ENCODE measurements at places on chromosomes 3 and 15.

DNA sequence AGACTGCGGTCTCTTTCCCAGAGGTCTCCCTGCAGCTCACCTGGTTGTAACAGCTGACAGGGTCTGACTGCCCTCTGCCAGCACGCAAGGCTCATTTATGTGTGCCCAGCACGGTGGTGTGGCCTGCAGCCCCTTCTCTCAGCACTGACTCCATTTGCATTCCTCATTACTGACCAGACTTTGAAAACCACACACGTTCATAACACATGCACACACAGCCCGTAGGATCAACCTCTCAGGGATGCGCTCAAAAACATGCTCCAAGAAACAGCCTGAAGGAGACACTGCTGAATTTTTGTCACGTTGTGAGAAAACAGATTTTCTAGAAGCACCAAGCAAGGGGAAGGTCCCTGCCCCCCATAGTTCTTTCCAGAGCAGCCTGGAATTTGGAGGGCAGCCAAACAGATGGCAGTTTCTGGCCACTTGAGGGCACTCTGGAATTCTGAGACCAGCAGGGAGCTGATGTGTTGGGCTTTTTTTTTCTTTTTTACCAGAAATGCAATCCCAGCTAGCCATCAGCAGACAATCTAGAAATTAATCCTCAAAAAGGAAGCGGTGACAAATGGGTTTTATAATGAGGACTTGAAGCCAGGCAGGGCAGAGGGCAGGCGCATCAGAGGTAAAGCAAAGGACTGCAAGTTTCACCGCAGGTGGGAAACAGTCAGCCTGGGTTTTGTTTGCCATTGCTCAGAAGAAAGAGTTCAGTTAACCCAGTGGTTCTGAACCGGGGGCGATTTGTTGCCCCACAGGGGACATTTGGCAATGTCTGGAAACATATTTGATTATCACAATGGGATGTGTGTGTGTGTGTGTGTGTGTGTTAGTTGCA lies 170.5 kb upstream of the PROK2 start:
- DNase-seq = peak; percentile 79

DNA sequence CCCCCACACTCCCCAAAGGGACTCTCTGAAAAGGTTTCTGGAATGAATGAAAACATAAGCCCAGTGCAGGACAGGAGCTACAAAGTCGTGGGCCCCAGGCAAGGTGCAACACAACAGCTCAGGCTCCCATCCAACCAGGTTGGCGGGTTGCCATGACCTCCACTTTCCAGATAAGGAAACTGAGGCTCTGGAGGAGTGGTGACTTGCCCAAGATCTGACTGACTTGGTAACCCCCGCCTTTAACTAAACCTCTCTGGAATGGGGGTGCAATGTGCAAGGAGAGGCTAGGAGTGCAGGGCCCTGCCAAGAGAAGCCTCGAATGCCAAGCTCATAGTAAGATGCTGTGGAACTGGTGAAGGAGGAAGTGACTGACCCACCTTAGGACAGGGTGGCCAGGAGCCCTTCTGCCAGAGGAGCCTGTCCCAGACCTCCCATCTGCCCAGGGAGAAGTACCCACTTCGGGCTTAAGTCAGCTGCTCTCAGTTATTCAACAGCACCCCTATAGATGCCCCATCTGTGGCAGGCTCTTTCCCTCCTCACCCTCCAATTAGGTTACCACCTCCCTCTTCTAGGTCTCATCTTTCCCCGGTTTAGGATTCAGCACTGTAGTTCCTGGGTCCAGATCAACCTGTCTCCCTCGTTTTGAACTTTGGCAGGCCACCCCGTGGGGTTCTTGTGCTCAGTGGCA lies 553 bp upstream of the TNNC1 start:
- DNase-seq = no peak

GRCh38 chr3:123072564-123072963 lies 5.7 kb downstream of the PDIA5 start:
- no peak for DNase-seq

DNA sequence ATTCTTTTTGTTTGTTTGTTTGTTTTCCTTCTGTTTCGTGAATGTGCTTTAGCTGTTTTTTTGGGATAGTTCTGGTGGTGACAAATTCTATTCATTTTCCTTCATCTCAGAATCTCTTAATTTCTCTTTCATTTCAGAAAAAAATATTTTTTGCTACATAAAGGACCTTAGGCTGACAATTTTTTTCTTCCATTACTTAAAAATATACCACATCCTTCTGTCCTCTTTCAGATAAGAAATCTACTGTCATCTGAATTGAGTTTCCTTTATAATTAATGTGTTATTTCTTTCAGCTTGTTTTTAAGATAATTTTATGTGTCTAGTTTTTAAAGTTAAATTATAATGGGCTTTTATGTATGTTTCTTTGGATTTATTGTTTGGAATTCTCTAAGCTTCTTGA lies 47.6 kb downstream of the IL16 start:
- no peak for DNase-seq

DNA sequence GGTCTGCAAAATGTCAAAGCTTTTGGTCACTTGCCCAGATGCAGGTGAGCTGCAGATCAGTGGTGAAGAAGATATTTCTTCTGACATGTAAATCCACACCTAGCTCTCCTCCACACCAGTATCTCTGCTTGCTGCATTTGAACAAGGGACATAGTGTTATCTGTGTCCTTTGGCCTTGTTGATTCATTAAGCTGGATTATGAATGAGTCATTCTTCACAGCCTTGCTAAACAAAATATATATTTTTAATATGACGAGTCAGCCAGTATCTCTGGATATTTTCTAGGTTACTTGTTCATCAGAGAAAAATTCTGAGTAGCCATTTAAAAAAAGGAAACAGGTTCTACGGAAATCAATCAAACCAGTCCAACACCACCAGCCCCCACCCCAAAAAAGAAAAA lies 190.6 kb upstream of the ADAMTS9 start:
- DNase-seq = no peak

DNA sequence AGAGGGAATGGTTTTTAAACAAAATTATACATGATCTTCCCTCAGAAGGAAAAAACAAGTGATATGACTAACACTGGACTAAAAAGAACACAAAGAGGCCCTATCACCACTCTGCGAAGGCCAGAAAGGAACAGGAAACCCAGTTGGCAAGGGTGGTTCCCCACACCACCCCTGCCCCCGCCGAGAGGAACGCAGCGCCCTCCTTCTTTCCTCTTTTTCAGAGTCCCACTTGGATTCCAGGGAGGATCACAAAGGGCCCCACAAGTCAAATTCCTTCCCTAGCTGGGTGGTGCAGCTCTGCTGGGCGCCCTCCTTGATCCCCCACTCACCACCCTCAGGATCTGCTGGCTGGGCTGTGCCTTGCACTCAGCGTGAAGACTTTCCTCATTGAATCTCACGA lies 29.8 kb downstream of the PLA1A start:
- DNase-seq = no peak

DNA sequence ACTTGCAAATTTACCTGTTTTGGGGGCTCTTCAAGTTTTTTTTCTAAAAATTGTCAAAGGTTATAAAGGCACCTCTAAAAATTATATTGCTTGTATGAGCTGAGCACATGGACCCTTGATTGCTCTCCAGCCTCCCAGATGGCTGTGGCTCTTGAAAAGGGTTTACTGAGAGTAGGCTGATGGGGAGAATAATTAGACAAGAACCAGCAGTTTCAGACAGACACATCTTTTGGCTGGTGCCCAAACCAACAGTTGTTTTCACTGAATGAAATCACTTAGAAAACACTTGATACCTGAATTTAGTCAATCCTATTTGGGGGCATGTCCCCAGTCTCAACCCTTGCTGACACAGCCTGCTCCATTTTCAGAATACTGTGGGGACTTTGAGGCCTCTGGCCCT lies 217.6 kb downstream of the KBTBD8 start:
- no peak for DNase-seq

DNA sequence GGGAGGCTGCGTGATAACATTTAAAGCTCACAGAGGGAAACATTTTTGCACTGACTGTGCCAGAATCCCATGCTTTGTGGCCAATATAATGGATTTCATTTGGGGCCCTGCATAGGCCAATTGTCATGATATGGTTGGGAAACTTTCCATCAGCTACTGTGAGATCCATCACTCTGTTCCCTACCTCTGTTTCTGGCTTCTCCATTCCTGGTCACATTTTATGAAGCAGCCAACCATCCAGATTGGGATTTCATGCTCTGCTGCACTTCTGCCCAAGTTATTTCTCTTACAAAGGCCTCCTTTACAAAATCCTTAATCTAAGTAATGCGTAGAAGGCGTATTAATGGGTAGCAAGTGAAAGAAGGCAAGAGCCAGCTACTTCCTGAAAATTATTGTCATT lies 221.1 kb downstream of the LRTM1 start:
- DNase-seq = no peak

- DNase-seq = peak; percentile 56
Observed at GRCh38 chr15:81106560-81106959, 27.5 kb upstream of the CFAP161 start.

DNA sequence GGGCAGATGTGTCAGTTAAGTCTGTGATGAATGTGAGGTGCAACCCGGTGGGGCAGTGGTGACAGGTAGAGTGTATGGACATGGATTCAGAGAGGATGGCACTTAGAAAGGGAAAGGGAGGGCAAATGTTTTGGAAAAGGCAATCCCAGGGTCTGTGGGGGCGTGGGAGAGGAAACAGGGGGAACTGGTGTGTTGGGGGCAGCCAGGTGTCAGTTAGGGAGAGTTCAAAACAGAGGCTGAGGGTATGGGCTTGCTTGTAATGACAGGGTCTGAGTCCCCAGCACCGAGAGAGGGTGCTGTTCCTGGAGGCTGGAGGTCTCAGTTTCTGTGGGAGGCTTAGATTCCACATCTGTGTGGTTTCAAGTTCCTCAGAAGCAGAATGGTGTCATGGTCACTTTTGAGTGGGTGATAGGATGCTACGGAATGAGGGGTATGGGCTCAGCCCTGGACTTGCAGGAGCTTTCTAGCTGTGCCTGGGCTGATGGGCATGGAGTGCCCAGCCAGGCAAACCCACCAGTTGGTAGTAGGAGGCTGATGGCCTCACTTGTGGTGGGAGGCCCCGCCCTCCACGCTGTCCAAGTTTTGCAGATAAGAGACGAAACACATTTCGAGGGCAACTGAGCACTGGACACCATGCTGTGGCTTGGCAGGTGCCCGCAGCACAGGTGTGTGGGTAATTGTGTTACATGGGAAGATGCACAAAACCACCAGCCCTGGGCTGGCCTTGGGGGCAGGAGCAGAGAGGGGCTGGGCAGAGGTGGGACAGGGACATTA lies 209.4 kb downstream of the RPLP1 start:
- no peak for DNase-seq

- no peak for DNase-seq
Observed at GRCh38 chr3:128553560-128553959, 60.6 kb upstream of the GATA2 start.

DNA sequence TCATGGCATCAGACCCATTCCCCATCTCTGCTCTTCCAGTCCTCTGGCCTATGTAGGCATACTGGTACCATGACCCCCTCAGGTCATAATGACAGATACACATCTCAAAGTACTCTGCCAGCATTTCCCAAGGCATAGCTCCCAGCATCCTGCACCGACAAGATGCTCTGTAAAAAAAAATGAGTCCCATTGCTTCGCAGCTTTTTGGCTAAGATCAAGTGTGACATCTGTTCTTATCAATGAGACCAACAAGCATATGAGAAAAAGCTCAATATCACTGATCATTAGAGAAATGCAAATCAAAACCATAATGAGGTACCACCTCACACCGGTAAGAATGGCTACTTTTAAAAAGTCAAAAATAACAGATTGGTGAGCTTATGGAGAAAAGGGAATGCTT lies 463.9 kb upstream of the PROK2 start:
- DNase-seq = no peak

DNA sequence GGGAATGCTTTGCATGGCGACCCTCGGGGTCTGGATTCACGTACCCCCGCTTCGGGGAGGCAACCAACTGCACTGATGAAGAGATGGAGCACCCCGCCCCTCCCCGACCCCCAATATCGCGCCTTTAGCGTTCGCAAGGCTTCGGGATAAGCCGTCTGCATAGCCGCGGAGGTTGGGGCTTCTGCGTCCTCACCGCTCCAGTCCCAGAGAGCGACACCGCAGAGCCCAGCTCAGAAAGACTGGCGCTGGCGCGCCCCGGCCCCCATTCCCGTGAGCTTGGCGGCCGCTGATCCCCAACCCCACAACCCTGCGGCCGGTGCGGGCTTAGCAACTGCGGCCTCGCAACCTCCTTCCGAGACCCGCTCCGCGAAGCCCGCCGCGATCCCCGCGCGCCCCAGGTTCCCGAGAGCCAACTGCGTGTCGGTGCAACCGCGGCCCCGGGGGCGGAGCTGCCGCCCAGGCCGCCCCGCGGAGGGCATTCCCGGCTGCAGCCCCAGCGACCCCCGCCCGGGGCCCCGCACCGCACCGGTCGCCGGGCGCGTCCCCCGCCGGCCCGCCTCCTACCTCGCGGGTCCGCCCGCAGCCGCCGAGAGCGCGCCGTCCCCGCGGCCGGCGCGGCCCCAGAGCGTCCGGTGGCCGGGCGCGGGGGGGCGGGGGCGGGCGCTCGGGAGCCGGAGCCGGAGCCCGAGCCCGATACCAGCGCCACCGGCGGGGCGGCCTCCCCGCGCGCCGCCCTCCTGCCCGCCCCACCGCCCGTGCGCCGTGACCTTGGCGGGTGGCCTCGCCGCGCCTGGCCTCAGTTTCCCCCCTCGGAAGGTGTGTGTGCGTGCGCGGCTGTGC lies 79.5 kb downstream of the IQSEC1 start:
- DNase-seq = no peak

DNA sequence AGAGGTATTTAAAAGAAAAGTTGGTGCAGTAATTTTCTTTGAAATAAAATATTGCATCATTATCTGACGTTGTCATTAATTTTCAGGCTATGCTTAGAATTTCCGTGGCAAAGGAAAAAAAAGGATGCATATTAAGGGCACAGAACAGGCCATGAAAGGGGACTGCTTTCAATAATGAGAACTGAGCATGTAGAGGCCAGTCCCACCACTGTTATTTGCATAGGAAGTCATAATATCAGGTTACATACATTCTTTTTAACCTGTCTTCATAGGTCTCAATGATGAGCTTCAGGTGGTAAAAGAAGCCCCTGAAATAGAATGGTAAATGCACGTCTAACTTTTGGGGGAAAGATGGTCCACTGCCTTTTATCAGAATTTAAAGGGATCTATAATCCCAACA lies 272.1 kb upstream of the ALCAM start:
- DNase-seq = no peak

GRCh38 chr15:95561463-95561862 lies 769.0 kb upstream of the NR2F2 start:
- no peak for DNase-seq

- DNase-seq = no peak
Observed at GRCh38 chr3:82012775-82013174, 251.3 kb upstream of the GBE1 start.

GRCh38 chr3:17132286-17133115 lies 247.7 kb downstream of the PLCL2 start:
- DNase-seq = no peak

- peak; percentile 49 for DNase-seq
Observed at GRCh38 chr3:196431181-196432136, 768 bp downstream of the UBXN7 start.

DNA sequence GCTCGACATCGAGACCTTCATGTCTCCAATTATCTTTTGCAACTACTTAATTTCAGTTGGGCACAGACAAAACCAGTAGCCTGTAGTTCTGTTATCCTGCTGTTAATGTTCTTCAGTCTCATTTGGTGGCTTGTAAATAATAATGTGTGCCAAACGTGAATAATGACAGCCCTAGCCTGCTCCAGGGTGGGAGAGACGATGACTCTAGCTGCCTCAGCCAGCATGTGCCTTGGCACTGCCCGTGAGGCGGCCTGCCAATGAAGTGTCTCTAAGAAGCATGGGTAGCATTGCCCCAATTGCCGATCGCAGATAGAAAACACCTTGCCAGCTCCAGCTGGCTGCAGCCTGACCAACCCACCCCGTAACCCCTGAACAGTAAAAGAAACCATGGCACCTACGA lies 58.8 kb downstream of the ASB7 start:
- DNase-seq = no peak

Measured in left lobe of liver (tissue), 2 donors.